ENCODE measurements at places on chromosomes 7 and 10.
A peak's percentile ranks its signal among the peaks of the same experiment; 100 is the strongest.

- DNase-seq: no peak
Measured at GRCh38 chr10:88092265-88092664, 228.8 kb downstream of the PTEN start.

DNA sequence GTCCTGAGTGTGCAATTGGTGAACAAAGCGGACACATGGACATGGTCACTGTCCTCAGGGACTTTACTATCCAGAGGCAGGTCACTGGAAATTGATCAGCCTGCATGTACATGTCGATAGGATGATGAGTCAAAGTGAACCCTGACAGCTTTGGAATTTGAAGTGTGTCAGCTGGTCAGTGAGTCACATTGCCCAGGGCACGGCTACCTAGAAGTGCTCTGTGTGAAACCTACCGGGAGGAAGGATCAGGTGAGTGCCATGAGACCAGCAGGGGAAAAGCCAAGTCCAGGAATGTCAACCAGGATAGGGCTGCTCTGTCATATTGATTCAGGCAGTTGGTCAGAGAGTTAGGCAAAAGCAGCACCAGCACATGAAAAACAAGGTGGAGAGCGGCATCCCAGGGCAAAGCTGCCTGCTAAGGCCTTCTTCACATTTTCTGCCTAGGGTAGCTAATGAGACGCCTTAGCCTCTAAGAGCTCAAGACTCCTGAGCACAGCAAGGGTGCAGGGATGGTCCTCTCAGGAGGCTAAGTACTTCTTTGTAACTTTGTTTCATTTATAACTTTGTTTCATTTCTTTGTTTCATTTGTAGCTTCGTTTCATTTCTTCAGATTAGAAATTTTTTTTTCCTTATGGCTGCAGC, 19.4 kb upstream of the PDCD4 start:
- no peak for DNase-seq

- DNase-seq: no peak
Measured at GRCh38 chr10:75063461-75064230, 47.8 kb upstream of the SAMD8 start.

- DNase-seq: no peak
Measured at GRCh38 chr10:44209811-44210210, 175.1 kb downstream of the CXCL12 start.

GRCh38 chr10:119801998-119802538, 70.6 kb downstream of the MCMBP start:
- no peak for DNase-seq

DNA sequence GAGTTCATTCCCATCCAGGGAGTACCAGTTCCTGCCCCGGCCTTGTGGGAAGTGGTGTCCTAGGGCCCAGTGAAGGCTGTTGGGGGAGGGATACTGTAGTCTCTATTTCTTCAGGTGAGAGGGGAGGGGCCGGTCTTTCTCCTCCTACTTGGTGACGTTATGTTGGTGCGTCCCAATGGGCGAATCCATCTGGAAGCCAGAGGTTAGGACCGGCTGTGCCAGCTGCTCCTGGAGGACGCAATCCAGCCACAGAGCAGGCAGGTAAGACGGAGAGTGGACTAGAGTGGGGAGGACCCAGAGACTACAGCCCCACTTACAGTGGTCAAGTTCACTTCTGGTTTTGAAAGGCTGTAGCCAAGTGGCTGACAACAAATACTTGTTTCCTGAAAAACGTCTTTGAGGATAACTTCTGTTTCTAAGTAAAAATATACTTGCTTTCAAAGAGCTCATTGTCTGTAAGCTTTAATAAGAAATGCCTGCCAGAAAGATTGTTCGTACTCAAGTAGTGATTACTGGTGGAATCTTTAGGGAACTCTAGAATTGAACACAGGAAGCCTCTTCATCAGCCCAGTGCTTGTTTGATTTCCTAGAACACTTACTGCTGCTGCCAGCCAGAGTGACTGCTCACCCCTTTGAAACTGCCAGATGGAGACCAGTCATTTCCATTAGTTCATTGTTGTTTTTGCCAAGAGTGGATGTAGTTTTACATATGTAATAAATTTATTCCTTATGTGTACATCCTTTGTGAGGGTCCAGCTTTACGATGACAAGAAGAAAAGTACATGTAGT, 25.4 kb downstream of the RBM33 start:
- DNase-seq: no peak

- peak; percentile 73 for DNase-seq
Measured at GRCh38 chr7:786472-787255, 45.6 kb upstream of the SUN1 start.

GRCh38 chr7:143385891-143386781, 5.0 kb downstream of the ZYX start:
- DNase-seq: peak; percentile 71

GRCh38 chr7:46572691-46573090, 651.6 kb upstream of the IGFBP3 start:
- no peak for DNase-seq

DNA sequence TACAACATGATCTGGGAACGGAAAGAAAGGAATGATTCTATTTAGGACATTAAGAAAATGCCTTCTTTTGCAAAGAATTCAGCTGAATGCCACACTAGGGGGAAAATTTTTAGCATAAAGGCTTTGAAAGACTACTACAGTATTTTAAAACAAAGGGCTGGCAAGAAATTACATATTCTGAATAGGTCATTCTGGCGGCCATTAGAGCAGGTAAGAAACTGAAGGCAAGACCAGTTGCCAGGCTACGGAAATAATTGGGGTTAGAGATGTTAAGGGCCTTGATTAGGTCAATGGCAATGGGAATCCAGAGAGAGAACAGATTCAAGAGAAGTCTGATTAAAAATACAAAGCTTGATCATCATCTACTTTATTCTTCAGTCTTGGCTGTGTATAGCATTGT, 3.8 kb upstream of the HECTD2 start:
- no peak for DNase-seq

- no peak for DNase-seq
Measured at GRCh38 chr10:116364868-116365267, 40.6 kb downstream of the CCDC172 start.

GRCh38 chr7:45400680-45401079, 173.5 kb upstream of the ADCY1 start:
- DNase-seq: no peak

All from hematopoietic multipotent progenitor cell treated with erythropoietin and hydrocortisone succinate and interleukin-3 and kit ligand, for 4 days (in vitro differentiated cells).